ENCODE measurements at places on chromosomes 1 and 21.

GRCh38 chr1:222521299-222522104 is 26.4 kb downstream of the HHIPL2 start:
- no peak for DNase-seq

DNA sequence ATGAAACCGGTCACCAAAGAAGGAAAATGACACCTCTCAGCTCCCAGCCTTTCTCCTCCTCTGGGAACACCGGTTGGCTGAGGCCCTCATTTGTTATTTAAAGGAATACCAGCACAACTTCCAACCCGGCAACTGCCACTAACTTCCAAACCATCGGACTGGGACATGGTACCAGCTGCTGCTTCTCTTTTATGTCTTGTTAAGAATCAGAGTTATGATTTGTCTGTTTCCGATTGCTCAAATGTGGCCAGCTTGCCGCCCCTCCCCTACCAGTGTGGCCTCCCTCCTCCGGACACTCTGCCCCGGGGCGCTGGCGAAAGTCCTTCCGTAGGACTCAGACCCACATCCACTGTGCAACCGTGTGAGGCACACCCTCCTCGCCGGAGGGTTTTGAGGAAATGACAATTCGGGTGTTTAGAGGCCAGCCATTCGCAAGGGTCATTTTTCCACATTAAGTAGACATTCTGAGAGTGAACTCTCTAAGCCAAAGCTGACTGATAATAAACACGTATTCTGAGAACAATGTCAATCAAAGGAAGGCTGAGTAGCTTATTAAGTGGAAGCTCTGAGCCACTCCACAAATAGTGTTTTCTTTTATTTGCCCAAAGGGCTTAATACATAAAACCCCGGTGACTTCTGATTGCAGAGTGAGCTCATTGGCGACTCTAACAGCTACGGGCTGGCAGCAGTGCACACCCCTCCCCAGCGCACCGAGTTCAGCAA is 5.5 kb downstream of the RIPK4 start:
- DNase-seq, result peak; percentile 54

DNA sequence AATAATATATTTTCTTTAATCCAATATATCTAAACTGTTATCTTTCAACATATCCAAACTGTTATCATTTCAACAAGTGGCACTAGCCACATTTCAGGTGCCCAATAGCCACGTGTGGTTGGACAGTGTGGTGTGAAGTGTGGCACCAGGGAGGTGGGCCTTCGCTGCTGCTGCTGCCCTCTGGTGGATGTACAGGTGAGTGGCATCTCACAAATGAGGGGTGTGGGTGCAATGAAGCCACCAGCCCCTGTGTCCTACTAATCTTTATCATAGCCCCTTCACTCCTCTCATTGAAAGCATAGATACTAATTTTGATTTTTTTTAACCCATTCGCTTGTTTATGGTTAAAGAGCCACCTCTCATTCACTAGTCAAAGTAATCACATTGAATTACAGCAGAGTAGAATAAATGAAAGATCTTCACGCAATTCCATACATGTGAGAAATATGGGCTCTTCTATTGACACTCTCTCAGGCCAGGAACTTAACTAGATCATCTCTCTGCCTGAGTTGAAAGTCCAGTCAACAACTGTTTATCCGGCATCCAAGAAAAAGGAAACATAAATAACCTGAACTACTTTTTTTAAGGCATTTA is 499.2 kb downstream of the OMA1 start:
- no peak for DNase-seq

- no peak for DNase-seq
Observed at GRCh38 chr1:12453400-12454343, 164.3 kb downstream of the DHRS3 start.

DNA sequence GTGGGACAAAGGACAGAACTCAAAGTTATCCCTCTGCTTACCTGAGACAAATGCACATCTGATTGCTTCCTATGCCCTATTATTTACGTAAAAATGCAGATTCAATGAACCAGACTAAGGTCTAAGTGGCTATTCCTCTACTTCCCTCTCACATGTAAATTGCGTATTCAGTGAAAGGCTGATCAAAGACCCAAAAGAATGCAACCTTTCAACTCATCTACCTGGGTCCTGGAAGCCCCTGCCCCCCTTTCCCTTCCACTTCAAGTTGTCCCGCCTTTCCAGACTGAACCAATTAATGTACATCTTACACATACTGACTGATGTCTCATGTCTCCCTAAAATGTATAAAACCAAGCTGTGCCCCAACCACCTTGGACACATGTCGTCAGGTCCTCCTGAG is 14.6 kb downstream of the SSX2IP start:
- no peak for DNase-seq

DNA sequence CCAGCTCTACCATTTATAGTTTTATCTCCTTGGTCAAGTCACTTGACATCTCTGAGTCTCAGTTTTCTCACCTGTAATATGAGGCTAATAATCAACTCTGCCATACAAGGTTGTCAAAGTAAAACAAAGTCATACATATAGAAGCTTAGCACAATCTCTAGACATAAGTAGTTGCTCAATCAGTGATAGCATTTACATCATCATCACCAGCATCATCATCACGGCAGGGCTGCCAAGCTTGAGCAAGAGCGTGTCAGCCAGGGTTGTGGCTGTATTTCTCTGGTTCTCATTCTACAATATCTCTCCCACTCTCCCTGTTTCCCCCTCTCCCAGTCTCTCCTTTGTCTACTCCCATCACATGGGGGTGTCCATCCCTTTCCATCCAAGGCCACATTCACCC is 41.7 kb upstream of the COA6 start:
- no peak for DNase-seq

DNA sequence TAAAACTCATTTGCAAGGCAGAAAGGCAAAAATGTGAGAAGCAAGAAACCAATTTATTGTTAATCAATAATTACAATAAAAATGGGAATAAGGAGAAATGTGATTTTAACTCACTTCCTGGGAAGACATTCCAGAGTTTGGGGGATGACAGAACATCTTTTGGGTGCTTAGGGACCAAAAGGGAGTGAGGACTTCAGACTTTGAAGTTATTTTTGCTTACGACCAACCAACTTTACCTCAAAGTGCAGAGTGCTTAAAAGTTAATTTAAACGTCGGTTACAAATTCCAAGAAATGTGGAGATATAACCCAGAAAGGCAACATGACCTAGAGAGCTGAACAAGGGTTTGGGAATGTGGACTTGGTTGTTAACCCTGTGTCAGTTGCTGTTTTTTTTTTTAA is 234.5 kb upstream of the C1orf105 start:
- DNase-seq, result no peak

All from left ventricle myocardium inferior (tissue), 1 donor.